ENCODE measurements at places on chromosomes 7 and 10.
A peak's percentile ranks its signal among the peaks of the same experiment; 100 is the strongest.

GRCh38 chr10:132065491-132066105, at the start of gene JAKMIP3:
JAKMIP3 (plus strand) TSS chr10:132065946; CDS start chr10:132104809, 38,863 bp downstream.
- peak; percentile 88 for DNase-seq

DNA sequence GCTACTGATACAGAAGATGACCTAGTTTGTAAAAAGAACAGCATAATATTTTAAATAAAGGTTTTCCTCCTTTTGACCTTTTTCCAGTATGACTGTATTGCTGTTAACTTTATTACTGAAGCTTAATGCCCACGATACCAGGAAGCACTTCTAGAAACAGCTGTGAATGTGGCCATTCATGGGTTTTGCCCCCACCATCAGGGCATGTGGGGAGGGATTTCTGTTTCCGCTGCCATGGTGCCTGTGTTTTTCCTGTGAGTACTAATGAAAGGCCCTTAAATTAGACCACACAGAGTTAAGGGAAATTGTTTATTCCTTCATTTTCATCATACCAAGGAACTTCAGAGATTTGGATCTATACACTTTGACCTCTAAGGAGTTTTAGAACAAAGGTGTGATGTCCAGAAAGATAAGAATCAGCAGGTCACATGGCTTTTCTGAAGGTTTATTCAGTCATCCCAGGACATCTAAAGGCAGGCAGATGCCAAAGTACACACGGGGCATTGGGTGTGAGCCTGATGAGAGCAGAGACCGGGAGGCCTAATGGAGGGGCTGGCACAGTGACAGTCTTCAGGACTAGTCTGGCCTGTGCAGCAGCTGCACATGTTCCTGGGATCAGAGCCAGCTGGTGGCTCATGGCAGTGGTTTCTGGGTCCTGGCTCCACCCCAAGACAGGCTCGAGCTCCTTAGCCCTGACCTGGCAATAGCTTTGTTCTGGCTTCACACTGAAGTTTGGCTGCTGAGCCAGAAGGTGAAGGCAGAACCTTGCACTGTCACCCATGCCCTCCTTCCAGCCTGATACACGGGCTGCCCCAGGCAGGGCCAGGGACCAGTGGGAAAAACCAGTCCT, 190.9 kb downstream of the REEP3 start:
- DNase-seq: peak; percentile 63

DNA sequence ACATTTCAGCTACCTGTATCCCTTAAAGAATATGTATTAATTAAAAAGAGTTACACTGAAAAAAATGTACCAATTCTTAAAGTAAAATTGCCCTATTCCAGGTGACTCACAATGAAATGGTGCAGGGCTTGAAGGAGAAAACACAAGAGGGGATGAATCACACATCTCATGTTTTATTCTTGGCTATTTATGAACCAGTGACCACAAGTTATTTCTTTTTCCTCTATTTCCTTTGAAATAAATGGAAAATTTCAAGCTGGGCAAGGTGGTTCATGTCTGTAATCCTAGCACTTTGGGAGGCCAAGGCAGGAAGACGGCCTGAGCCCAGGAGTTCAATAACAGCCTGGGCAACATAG, 106.8 kb downstream of the UBE2H start:
- no peak for DNase-seq

DNA sequence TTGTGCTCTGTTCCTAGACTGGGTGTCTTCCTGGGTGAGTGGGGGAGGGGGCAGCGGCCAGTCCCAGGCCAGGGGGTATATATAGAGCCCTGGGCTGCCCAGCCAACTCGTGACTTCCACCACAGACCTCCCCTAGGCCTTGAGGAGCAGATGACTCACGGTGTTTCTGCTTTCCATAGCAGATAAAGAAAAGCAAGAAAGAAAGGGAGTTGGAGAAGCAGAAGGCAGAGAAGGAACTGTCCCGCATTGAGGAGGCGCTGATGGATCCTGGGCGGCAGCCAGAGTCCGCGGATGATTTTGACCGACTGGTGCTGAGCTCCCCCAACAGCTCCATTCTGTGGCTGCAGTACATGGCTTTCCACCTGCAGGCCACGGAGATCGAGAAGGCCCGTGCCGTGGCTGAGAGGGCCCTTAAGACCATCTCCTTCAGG, 10.1 kb downstream of the CALHM2 start:
- no peak for DNase-seq

DNA sequence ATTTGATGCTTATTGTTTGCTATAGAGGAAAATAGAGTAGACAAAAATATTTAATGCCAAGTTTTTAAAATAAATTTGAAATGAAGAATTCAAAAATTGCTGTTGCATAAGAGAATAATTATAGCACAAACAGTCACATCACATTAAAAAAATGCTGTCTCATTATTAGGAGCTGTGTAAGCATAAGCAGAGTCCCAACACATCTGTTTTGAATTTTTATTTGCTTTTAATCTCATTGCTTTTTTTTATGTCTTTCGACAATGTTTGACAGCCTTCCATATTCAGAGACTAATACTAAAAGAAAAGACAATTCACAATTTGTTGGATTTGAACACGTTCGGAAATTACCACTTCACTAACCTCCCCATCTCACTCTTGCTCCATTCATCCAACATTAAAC, 143.5 kb downstream of the TFPI2 start:
- DNase-seq: no peak

- DNase-seq: no peak
Observed at GRCh38 chr7:21542891-21543527, at the start of gene DNAH11. DNAH11 (plus strand) TSS chr7:21543039; CDS start chr7:21543246, 207 bp downstream.

DNA sequence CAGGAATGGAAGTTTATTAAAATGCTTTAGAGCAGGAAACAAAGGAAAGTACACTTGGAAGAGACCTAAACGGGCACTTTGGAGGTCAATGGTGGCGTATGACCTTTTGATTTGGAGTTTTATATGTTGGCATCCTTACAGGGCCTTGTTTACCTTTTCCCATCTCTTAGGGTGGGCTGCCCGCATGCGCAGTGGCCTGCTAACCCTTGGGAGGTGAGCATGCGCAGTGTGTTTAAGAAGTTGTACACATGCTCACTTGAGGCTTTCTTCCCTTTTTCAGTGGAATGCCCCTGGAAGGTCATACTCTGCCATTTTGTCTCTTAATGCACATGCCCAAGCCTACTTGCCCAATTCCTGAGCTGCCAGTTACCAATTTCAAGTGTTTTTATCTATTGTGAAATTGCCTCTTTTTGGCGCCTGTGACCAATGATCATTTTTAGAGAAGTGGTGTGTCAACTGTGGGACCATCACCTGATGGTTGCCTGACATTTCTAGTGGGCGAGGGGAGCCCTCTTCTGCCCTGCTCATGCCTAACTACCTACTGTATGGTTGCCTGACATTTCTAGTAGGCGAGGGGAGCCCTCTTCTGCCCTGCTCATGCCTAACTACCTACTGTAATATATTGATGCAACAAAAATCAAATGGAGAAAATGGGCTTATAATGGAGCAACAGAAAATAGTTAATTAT, 138.0 kb downstream of the PPP1R9A start:
- peak; percentile 41 for DNase-seq

DNA sequence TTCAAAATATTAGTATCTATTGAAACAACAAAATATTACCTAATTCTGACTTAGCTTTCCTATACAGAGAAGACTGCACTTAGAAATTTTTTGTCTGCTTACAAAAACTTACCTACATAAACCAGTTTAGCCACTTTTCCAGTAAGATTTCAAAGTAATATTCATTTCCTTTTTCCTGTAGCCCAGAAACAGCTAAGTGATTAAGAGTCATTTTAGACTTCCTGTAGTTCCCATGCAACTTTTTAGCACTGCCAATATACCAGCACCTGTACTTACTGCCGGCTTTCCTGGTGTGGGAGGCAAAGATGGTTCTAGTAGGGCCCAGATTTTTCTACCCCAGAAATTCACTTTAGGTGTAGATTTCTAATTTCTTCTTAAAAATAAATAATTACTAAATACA, 21.8 kb downstream of the NT5C2 start:
- no peak for DNase-seq

DNA sequence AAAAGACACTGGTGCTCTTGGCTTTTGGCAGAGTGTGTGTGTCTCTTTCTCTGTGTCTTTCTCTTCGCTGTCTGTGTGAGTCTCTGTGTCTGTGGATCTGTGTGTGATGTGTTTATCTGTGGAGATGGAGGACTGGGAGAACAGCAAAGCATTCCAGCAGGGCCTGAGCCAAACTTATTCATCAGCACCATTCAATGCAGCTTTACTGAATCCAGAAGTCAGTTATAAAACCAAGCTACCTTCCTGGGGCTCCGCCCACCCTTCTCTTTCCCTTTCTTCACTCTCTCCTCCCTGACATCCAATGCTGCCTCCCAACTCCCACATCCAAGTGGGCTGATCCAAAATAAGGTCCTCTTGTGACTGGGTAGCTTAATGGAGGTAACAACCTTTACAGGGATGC, 3.9 kb downstream of the SGMS1 start:
- DNase-seq: no peak

DNA sequence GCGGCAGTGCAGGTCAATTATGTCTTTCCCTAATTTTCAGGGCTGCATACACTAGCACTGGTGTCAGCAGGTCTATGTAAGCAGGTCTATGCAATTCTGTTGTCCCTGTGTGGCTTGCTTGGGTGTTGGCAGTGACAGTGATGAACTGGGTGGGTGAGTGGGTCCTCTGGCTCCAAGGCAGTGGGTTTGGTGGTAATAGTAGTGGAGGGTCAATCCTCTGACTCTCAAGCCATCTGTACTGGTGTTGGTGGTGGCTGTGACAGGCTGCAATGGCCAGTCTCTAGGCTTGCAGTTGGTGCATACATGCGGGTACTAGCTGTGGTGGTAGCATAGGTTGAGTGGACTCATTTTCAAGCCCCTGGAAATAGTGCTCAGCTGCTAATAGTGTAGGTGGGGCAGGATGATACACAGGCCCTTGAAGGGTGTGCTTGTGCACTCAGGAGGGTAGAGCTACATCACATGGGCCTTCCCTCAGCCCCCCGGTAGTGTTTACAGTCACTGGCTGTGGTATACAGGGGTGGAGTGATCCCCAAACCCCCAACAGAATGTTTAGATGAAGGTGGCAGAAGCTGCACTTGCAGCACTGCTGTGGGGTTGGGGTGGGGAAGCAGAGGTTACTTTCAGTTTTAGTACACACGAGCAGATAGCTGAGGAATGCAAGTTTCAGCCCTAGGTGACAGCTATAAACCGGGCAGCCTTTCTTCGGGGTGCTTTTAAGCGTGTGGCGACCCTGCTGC, 331.3 kb downstream of the PCDH15 start:
- DNase-seq: no peak

DNA sequence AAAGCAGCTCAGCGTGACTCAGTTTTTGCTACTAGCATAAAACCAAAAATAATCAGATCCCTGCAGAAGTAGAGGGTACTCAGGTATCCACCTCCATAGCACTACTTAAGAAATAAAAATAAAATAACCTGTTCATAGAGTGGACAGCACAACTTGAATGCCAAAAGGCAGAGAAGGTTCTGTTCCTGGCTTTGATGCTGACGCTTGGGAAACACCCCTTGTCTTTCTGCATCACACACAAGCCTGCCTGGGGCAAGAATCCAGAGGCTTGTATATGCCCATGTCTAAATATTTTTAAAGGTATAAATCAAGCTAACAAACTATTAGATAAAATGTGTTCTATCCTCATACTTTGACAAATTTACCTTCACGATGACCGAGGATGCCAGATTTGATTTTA, 207.3 kb downstream of the KIAA1217 start:
- DNase-seq: no peak

DNA sequence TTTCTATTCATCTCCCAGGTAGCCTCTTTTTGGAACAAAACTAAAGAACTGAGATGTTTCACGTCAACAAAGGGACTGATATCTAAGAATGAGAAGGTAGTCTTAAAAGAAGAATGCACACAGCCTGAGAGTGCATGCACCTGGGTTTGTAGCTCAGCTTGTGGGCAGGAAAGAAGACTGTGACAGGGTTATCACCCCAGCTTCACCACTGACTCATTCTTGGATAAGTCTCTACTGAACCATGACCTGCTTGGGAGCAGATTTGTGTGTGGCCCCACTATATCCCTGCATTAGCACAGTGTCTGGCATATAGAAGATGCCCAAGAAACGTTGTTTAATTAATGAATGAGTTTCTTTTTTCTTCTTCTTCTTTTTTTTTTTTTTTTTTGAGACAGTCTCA, 187.5 kb downstream of the GPAM start:
- no peak for DNase-seq

GRCh38 chr7:149147072-149147751, at the start of gene ZNF398:
ZNF398 (plus strand) TSS chr7:149147453; CDS start chr7:149147743, 290 bp downstream.
- DNase-seq: peak; percentile 67

DNA sequence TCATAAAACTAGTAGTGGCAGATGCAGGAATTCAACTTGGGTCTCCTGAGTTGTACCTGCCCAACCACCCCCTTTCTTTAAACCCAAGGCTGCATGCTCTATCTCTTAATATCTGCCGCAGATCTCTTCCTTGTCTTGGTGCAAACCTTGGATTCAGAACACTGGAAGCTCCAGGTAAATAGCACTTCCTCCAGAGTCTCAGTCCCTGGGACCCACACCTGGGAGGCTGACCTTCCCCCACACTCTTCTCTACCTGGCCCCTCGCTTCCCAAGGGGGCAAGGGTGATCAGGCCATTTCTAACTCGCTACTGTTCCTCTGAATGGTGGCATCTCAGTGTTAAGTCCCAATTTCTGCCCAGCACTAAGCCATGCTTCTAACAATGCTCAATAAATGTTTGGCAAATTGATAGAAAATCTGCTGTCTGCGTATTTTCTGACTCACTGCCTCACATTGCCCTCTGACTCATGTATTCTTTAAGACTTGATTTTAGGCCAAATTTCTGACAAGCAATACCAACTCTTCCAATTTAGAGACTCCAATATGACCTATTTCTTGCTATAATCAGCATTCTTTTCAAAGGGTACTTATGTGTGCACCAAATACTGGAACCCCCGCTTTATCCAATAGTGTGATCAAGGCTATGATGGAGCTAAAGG, 68.0 kb upstream of the PPP1R3C start:
- no peak for DNase-seq

DNA sequence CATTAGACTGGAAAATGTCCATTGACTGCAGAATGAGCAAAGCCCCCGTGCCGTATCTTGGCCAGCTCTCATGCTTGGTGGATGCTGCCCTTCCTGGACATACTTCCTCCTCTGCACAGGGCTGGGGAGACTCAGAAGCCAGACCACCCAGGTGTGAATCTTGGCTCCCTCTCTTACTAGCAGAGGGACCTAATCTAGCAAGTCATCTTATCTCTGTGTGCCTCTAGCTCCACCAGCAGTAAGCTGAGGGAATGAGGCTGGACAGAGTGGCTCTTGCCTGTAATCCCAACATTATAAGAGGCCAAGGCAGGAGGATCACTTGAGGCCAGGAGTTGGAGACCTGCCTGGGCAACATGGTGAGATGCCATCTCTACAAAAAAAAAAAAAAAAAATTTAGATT, 173.8 kb upstream of the GHITM start:
- no peak for DNase-seq

DNA sequence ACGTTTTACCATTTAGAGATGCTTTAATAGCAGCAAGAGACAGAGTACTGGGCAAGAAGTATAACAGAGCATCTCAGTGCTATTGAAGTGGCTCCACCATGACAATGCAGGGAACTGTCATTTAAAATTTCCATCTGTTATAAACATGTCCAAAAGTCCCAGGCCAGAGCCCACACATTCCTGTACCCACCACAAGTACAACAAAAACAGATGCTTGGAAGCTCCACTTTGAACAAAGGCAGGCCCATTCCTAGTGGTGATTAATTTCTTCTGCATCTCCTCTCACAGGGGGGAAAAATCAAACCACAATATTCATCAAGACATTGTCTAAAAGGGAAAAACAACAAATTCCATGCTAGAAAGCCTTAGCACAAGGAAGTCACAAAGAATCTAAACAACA, 627.9 kb downstream of the PARD3 start:
- no peak for DNase-seq

- DNase-seq: peak; percentile 97
Observed at GRCh38 chr10:22246680-22247391, 29.0 kb upstream of the EBLN1 start.
